NCI-H1105 (cell line): ENCODE measurements at places on chromosomes 11 and 22.

GRCh38 chr11:69076129-69076791, 27.5 kb downstream of the TPCN2 start:
- no peak for DNase-seq

DNA sequence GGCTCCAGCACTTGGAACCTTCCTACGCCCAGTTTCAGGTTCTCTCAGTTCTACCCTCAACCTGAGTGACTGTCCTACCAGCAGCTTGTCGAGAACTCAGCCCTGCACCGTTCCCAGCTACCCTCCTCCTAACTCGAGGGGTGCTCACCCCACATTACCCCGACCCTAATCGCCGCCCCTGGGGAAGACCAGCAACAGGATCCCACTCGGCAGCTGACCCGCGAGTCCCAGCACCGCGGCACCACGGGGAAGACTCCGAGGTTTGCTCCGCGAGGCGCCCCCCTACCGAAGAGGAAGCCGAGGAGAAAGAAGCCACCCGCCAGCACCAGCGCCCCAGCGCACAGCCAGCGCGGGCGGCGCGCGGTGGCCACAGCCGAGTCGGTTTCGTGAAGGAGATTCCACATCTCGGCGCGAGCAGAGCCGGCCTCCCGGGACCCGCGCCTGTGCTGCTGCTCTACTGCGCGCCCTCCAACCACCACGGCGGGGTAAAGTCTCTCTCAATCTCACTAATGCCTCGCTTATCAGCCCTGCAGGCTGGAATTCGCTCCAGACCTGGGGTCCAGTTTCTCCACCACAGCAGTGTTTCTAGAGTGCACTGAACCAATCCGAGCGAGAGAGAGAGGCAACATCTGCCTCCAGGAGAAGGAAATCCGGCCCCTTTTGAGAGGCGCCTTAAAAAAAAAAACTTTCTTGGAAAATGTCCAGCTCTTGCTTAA, at the start of gene FOLH1:
Gene FOLH1, minus strand, starts transcription at position 597 of the 716 bp plus-strand sequence. Its CDS starts 193 bp downstream, at position 404.
- DNase-seq: peak; percentile 25

GRCh38 chr22:21736948-21737347, 1.4 kb upstream of the YPEL1 start:
- no peak for DNase-seq

DNA sequence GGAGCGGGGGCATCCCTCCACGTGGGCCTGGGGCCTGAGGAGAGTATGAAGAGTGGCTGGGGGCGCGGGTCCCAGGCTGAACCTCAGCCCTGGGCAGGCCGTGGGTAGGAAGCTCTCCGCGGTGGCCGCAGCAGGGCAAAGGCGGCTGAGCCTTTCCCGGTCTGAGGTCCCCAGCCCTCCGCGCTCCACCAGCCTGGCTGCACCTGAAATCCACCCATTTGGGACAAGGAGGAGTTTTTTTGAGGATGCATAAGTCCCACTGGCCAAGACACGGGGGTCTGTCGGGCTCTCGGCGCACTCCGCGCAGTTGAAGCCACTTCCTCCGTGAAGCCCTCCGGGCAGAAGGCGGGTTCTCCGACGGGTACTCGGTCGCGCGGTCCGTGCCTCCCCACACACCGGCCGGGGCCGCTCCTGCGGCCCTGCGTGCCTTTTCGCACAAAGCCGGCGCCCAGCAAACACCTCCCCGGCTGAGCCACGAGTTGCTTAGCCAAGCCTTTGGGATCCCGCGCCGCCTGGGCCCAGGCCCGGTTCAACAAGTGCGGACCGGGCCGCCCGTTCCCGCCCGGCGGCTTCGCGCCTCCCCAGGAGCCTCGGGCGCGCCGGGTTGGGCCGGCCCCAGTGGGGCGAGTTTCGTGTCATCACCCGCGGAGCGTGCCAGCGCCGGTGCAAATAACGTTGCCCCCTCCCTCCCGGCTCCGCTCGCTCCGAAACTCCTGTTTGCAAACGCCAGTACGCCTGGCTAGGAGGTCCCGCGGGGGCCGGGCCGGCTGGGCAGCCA, 666 bp upstream of the OVOL1 start:
- DNase-seq: no peak

- no peak for DNase-seq
These were observed 88.4 kb upstream of the RTL6 start for GRCh38 chr22:44586351-44586990.

DNA sequence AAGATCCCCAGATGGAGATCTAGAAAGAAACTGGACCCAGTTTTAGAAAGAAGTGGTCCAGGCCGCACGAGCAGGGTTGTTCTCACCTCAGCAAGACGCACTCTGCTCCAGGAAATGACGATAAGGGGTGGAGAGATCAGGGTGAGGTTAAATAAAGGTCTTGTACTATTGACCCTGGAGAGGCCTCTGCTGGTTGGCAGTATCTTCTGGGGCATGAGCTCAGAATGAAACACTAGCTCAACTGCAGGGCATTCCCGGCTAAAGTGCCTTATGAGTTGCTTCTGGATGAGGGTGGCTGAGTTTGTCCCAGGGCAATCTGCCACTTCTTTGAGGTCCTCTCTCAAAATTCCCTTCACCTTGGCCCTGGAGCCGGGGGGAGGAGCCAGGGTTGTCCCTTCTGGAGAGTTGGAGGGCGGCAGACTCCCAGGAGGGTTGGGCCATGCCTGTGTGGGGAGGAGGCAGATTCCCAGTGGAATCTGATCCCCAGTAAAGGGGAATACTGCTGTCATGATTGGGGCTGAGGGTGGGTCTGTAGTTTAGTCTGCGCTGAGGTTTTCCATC, 10.9 kb downstream of the USP2 start:
- DNase-seq: no peak

DNA sequence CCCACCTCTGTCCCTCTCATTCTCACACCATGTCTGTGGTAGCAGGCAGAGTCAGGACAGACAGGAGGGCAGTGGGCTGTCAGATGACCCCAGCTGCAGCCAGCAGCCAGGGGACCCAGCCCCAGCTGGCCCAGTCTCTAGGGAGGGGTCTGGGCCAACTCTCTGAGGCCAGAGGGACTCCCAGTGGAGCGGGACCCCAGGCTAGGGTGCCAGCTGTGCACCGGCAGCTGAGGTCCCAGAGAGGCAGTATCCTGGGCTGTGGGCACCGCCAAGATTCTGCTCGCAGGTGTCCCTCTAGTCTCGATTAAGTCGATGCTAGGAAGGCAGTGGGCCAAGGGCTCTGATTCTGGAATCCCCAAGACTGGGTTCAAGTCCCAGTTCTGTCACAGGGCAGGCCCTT, 16.7 kb upstream of the FADD start:
- DNase-seq: no peak

- DNase-seq: no peak
These were observed 132.7 kb upstream of the RCN1 start for GRCh38 chr11:31958076-31958735.

- DNase-seq: no peak
These were observed 135.6 kb upstream of the ZC3H12C start for GRCh38 chr11:109957601-109958000.

DNA sequence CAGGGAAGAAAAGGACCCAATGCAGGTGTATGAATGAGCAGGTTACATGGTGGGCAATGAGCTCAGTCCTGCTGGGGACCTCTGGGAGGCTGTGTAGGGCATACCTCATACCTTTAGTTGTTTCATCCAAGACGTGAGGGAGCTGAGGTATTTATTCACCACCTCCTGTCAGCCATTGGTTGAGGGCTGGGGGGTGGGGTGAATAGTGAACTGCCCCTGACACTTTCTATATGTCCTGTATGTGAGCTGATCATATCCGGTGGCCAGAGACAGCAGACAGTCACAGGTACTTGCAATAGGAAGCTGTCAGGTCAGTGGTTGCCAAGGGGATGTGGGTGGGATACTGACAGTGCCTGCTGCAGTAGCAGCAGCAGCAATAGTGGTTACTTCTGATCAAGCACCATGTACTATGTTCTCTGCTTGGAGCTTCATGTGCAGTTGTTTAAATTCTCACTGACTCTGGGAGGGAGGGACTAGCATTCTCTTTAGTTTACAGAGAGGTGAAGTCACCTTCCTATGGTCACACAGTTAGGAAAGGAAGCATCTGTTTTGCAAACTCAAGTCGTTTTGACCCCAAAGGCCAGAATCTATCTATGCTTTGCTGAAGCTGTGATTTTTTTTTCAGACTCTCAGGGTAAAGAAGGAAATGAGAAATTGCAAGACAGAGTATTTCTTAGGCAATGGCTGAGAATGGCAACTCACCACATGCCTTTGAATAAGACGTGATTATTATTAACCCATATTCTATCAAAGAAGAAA, 54.0 kb downstream of the MIAT start:
- no peak for DNase-seq

DNA sequence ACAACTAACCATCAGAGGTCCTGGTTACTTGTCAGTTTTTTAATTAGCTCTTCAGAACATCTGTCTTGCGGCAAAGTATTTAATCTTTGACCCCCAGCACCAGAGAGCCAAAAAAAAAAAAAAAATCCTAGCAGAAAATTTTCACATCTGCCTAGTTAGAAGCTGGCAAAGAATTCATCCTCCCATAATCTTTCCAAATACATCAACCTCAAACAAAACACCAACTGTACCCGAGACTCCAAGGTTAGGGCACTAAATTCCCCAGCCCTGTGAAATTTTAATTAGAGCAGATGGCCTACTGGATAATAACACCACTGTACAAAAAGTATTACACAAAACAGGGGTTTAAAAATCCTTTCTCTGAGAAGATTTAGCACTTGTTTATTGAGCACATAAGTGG, 55.7 kb downstream of the RAB38 start:
- no peak for DNase-seq

DNA sequence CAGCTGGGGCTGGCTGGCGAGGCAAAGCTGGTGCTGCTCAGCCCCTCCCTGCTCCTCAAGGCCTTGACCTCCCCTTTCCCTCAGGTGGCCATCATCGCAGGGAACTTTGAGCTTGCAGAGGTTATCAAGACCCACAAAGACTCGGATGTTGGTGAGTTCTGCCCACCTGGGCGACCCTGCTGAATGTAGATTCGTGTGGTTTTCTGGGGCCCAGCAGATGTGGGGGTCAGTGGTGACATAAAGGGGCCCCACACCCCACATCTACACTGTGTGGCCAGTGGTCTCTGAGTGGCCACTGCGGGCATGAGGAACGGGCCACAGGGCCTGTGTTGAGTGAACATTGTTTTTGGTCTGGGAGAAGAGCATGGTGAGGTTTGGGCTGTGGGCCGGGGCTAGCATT, 11.9 kb downstream of the SHANK3 start:
- DNase-seq: no peak

DNA sequence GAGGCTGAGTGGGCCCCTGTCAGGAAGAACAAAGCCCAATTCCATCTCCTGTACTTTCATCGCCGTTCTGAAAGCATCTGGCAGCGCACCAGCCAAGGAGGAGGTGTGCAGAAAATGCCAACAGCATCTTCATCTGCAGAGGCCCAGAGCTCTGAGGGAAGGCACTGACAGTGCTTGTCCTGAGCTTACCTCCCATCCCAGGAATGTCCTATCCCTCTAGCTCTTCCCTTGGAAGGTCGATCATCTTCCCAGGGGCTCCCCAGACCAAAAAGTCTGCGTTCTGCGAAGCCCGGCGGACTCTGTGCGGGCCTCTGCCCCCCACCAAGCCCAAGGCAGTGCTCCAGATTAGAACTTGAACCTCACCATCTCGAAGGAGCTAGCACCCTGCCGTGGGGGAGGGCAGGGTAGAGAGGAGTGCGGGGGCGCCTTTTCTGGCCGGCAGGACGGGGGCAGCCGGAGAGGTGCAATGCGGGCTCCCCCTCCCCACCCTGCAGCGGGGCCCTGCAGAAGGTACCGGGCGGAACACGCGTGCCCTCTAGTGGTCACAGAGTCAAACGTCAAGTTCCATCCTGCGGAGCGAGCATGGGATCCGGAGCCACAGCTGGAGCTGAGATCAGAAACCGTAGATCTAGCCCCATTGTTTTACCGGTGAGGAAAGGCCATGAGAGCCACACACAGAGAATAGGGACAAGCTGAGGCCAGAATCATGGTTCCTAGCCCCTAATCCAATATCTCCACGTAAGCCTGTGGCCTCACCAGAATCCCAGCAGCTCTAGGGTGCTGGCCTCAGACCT, 5.0 kb downstream of the SCN2B start:
- DNase-seq: peak; percentile 90

- DNase-seq: no peak
These were observed 11.7 kb downstream of the CXCR5 start for GRCh38 chr11:118895093-118896039.

DNA sequence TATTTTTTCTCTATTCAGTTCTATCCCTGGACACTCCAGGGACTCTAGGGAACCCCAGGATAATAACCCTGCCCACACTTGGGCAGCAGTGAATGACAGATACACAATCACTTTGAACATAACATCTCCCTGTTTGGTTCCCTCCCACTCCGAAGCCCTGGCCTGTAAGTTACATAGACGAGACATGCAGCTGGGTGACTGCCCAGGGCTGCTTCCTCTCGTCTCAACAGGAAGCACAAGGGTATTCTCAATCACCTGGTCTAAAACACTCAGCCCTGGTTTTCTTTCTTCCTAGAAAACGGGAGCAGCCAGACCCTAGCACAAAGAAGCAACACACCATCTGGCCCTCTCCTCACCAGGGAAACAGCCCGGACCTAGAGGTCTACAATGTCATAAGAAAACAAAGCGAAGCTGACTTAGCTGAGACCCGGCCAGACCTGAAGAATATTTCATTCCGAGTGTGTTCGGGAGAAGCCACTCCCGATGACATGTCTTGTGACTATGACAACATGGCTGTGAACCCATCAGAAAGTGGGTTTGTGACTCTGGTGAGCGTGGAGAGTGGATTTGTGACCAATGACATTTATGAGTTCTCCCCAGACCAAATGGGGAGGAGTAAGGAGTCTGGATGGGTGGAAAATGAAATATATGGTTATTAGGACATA, 19.4 kb downstream of the LAYN start:
- DNase-seq: no peak

- no peak for DNase-seq
These were observed 15.2 kb downstream of the TMPRSS5 start for GRCh38 chr11:113690619-113691569.

GRCh38 chr22:42388130-42388797, 43.9 kb downstream of the NFAM1 start:
- DNase-seq: peak; percentile 94

GRCh38 chr22:46364341-46365165, 29.0 kb downstream of the TRMU start:
- no peak for DNase-seq
